Activated CD8-positive, alpha-beta memory T cell treated with anti-CD3 and anti-CD28 coated beads for 4 hours (primary cell): ENCODE measurements at places on chromosomes 2 and 18.
A peak's percentile ranks its signal among the peaks of the same experiment; 100 is the strongest.

- DNase-seq, result no peak
Observed at GRCh38 chr2:72745679-72746368, 80.0 kb downstream of the EXOC6B start.

- no peak for DNase-seq
Observed at GRCh38 chr2:59232394-59233165, 991.5 kb upstream of the FANCL start.

DNA sequence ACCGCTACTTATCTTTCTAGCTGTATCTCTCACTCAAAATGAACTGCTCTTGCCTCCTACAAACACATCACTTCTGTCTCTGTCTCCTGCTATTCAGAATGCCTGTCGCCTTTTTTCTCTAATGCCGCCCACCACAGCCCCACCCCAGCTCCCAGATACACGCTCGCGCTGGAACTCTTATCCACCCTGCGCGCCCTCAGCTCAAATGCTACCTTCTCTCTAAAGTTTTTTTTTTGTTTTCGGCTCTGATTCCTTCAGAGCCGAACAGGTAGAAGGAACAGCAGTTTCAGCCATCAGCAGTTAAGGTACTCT, 3.9 kb upstream of the SOS1 start:
- no peak for DNase-seq

DNA sequence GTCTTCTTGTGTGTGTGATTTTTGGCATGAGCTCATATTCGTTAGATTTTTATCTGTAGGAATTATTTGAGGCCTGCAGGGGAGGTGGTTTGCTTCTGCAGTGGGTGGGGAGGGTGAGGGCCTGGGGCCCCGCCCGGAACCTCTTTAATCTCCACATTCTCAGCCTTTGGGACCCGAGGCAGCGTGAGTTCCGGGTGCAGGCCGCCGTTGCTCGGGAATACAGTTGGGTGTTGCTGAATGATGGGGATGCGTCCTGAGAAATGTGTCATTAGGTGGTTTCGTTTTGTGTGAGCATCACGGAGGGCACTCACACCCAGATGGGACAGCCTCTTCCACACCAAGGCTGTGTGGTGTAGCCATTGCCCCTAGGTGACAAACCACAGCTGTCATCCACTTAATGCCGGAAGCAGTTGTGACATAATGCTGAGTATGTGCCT, 13.7 kb upstream of the GAL3ST2 start:
- peak; percentile 63 for DNase-seq

DNA sequence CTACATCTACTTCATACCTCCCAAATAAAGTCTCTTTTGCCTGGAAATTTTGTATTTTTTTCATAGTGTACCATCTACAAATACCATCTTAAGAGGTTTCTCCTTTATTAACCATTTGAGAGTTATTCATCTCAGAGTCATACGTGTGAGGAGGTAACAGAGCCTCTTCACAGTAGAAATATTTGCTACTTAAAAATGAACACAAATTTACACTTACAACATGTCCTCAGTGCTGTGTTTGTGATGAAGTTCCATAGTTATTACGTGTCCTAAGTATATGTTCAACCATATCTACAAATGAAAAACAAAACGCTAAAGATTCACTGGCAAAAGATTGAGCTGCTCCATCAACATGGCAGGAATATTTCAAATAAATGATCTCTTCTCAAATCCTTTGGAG, 48.5 kb upstream of the HNRNPA3 start:
- no peak for DNase-seq

DNA sequence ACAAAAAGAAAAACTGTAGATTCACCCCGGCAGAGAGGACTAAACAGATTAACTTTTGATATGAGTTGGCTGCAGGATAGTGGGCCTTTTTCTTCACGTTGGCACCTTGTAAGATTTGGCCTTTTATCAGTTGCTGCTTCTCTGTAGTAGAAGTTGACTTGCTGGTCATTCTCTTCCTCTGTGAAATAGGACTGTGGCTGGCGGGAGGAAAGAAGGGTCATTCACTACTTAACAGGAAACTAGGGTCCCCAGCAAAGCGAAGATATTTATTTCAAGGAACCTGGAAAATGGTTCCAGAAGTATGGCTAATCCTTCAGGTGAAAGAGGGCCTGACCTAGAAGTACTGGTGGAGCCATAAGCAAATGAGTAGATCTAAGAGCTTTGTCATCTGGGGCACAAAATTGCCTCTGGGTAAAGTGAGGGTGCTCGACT, 383 bp upstream of the ATP5MC3 start:
- no peak for DNase-seq

- DNase-seq, result no peak
Observed at GRCh38 chr18:55779691-55780585, 191.9 kb upstream of the TCF4 start.

DNA sequence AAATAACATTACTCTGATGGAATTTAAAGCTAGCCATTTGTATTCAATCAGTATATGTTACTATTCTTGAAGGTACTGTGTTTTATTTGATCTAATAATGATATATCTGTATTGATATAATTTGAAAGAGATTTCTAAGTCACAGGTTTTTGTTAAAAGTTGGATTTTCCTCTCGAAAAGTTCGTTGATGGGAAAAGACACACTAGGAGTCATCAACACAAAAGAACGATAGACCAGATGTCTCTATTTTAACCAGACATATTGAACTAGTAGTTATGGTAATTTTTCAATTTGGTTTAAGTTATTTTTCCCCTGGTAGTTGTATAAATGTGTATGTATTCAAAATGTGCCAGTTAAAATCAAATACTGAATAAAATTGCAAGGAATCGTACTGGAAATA, 2.5 kb downstream of the ASXL3 start:
- DNase-seq, result no peak

- no peak for DNase-seq
Observed at GRCh38 chr2:101692766-101693165, 4.7 kb upstream of the MAP4K4 start.

DNA sequence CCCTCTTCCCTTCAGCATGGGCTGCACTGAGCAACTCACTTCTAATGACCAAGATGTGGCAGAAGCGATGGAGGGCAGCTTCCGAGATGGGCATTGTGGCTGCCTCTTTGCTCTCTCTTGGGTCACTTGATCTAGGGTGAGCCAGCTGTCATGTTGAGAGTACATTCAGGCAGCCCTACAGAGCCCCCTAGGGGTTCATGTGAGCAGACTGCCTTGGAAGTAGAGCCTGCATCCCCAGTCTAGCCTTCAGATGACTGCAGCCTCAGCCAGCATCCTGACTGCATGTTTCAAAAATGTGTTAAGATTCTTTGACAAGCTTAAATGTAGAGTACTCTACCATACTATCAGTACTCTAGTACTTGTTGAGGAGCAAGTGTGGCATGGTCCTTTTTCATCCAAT, 143.9 kb downstream of the NCK2 start:
- no peak for DNase-seq
